Stimulated activated CD4-positive, alpha-beta T cell treated with anti-CD3 and anti-CD28 coated beads, TNF-alpha, amount 100 ng/mL, for 1 hour (primary cell): ENCODE measurements at places on chromosomes 7 and 10.

DNA sequence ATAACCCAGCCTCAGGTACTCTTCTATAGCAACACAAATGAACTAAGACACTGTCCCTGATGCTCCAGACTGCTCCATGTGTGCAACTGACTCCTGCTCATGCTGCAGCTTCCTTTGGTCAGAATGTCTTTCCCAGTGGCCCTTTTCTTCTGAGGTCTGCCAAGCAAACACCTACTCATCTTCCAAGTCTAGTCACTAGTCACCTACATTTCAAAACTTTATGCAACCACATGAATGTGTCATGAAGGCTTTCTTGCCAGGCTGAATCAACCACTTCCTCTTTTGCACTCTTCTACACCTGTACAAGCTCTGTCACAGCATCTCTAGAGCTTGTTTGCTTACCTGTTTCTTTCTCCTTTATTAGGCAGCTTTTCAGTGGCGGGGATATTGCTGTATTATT is 75.8 kb downstream of the LSMEM1 start:
- DNase-seq: no peak

- no peak for DNase-seq
Observed at GRCh38 chr7:24870766-24871165, 109.2 kb downstream of the OSBPL3 start.

DNA sequence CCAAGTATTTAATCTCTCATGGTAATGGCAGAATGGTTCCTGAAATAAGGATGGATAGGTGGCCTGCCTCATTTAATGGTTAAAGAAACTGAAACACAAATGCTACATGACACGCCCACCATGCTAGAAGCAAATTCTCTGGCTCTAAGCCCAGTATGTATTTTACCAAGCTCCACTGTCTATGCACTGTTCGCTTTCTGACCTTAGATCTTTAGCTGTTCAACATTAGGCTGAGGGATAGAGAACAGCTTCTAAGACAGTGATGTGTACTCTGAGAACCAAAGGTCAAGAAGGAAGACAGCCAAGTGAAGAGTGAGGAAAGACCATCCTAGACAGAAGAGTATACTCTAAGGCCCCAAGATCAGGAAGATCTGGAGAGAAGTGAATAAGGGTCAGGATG is 26.6 kb downstream of the FAM3C start:
- DNase-seq: no peak

DNA sequence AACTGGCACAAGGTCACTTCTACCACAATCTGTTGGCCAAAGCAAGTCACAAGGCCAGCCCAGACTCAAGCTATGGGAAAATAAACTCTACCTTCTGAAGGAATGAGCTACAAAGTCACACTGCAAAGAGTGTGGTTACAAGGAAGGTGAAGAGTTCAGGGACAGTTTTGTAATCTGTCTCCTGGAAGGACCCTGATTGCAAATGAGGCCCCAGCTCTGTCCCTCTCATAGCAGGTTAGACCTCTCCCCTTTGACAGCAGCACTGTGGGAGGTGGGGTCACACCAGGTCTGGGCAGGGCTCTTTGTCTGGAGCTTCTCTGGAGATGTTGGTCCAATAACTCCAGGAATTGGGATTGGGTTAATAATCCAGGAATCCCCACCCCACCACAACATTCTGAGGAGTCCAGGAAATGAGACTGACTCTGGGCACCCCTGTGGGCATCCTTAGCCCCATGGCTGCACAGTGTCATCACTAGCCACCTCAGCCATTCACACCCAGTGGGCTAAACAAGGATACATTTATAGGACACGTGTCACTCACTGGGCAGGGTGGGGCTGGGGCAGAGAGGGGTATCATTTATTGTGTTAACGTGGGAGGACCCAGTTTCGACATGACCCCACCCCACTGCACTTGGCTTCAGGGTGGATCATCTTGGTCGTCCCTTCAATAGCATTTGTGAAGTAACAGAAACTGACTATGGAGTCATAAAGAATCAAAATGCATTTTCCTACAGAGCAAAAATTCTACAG is 23.7 kb upstream of the C10orf105 start:
- no peak for DNase-seq

DNA sequence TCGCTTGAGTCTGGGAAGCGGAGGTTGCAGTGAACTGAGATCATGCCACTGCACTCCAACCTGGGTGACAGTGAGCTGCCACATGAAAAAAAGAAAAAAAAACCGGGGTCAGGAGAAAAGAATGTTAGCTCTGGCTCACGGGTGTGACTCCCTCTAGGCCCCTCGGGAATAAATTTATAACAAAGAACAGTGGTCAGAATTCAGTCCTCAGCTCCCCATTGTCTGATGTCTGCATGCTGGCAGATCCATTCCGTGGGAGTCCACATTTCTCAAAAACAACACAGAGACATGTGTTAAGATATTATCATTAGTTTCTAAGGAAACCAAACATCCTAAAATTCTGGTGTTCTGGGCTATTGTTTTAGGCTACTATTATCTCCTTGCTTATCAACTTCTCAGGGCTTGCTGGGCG is 90.6 kb downstream of the MARCHF5 start:
- no peak for DNase-seq

GRCh38 chr10:119337796-119338432 is 130.5 kb downstream of the GRK5 start:
- DNase-seq: no peak

- DNase-seq: no peak
Observed at GRCh38 chr7:2273866-2274265, 31.8 kb downstream of the NUDT1 start.

DNA sequence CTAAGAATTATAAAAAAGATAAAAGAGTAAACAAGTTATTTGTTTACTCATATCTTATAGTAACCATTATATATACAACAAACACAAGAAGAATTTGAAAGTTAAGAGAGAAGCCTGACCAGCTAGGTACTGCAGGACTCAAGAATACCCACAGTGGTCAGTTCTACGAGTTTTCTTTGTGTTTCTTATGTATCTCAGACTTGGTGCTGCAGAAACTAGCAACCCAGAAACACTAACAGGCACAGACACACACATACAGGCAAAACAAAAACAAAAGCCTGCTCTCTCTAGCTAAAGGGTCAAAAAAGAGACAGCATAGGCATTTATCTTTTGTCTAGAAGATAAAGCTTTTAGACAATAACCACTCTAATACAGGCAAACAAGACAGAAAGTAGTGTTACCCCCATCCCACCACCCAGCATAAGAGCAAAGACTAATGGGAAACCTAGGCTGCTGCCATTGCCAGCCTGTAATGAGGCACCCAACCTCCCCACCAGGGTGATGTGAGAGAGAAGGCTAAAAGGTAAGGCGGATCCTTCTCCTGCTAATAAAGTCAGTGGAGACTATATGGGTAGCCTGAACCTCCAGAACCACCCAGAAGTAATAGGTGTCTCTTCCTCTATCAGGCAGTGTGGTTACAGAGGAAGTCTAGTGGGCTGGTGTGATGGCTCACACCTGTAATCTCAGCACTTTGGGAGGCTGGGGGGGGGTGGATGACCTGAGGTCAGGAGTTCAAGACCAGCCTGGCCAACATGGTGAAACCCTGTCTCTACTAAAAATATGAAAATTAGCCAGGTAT is 113.9 kb downstream of the DNAJC1 start:
- no peak for DNase-seq

GRCh38 chr10:103555712-103556111 is 62.2 kb downstream of the NEURL1 start:
- no peak for DNase-seq

GRCh38 chr7:141477865-141478264 is 73.3 kb upstream of the AGK start:
- DNase-seq: no peak

DNA sequence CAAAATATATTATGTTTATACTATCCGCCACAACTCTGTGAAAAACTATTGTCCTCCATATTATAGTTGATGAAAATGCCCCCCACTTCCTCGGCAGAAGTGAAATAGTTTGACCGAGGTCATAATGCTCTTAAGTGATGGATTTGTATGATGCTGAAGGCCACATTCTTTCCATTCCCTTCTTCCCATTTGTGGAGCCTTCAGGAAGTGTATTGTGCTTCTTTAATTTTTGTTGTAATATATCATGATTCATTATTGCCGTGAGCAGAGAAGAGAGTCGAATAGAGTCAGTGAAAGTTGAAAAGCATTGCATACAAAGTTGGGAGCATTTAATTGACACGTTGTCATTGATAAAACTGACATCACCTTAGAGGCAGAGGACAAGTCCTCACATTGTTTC is 460.3 kb downstream of the SUGCT start:
- DNase-seq: no peak

DNA sequence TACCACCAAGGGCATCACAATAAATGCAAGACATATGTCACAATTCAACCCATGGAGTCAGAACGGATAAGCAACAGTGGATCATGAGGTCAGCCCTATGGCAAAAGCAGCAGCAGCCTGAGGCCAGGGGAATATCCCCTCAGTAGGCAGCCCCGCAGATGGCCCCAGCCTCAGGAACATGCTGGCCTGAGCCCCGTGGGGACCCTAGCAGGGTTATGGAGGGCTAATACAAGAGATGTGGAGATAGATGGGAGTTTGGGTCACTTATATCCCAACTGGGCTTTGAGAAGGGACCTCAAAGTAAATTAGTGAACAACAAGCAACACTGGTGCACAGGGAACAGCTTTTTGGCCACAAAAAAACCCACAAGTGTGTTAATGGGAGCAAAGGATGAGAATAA is 9.1 kb downstream of the TMEM72 start:
- DNase-seq: no peak

DNA sequence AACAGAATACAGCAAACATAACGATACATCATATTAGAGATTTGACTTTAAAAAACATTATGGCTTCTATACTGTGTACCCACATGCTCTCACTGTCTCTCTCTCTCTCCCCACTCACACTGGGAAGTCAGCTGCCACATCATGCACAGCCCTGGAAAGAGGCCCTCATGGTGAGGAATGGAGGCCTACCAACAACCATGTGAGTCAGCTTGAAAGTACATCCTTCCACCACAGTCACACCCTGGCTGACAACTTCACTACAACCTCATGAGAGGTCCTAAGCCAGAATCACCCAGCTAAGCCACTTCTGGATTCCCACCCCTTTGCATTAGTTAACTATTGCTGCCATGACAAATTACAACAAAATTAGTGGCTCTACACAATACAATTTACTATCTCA is 23.3 kb upstream of the GPR22 start:
- DNase-seq: no peak

DNA sequence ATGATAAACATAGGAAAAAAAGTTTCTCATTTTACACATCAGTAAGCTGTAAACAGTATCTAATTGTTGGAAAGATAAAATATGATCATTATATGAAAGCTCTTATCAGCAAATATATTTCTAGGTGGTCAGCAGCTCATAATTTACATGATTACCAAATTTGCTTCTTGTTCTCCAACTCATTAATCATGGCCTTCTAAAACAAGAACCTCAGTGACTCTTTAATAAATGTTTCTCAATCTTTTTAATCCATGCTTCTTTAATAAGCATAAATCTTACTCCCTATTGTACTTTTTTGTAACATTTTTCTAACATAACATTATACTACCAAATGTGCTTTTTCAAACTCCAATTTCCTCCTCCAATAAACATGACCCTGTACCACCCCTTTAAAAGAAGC is 5.9 kb downstream of the ITGB1 start:
- DNase-seq: no peak

- no peak for DNase-seq
Observed at GRCh38 chr7:55107946-55108345, 89.1 kb downstream of the EGFR start.

DNA sequence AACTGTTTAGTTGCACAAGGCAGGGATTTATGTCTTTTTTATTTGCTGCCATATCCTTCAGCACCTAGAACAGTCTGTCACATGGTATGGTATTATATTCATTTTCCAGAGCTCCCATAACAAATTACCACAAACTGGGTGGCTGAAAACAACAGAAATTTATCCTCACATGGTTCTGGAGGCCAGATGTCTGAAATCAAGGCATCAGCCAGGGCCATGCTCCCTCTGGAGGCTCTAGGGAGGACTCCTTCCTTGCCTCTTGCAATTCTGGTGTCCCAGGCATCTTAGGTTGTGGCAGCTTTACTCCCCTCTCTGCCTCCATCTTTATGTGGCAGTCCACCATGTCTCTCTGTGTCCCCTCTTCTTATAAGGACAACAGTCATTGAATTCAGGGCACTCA is 43.1 kb downstream of the MET start:
- DNase-seq: no peak

DNA sequence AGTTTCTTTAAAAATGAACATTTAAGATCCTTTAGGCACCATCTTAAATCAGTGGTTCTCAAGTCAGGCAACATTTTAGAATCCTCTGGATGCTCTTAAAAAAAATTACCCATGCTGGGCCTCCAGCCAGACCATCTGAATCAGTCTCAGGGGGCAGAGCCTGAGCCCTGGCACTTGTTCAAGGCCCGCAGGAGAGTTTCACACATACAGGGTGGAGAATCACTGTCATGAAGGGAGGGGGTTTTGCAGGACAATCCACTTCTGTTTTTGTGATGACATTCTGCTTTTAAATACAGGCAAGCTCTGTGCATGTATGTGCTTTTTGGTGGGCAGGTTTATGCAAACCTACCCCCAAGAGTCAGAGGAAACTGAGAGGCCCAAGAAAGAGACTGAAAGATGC is 268.6 kb downstream of the SEC23IP start:
- no peak for DNase-seq

- DNase-seq: no peak
Observed at GRCh38 chr10:96496281-96496925, 17.3 kb downstream of the TLL2 start.

DNA sequence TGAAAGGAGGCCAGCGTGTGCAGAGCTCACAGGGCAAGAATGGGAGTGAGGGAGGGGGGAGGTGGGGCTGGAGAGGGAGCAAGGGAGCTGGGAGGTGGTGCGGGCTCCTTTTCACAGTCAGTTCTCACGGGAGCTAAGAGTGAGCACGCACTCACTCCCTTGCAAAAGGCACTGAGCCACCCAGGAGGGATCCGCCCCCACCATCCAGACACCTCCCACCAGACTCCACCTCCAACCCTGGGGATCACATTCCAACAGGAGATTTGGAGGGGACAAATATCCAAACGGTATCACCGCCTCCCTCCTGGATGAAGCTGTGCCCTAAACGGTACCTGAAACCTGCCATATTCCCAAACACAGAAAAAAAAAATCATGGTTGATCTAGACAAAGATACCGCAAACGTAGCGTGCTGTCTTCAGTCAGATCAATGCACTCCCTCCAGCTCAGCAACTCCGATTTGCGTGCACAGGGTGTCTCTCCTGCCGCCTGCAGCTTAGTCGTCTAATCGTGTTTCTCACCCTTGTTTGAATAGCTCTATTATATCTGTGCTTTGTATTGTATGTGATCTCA is 20.3 kb upstream of the PRKAG2 start:
- DNase-seq: no peak

DNA sequence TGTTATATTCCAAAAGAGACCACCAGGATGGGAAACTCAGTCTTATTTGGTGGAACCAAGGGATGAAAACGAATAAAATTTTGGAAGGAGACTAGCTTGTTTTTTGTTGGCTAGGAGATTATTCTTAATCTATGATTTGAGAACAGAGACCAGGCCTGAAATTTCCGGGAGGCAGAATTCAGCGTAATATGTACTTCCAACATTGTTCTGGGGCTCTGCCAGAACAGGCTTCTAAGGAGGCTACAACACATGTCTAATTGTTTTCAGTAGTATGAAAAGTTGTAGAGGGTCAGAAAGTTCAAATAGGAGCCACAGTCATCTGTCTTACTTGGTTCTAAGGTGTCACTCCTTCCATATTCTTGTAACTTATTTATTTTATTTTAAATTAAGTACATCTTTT is 1.7 kb downstream of the DDX21 start:
- DNase-seq: no peak
